ENCODE measurements at places on chromosomes 12 and 14.

DNA sequence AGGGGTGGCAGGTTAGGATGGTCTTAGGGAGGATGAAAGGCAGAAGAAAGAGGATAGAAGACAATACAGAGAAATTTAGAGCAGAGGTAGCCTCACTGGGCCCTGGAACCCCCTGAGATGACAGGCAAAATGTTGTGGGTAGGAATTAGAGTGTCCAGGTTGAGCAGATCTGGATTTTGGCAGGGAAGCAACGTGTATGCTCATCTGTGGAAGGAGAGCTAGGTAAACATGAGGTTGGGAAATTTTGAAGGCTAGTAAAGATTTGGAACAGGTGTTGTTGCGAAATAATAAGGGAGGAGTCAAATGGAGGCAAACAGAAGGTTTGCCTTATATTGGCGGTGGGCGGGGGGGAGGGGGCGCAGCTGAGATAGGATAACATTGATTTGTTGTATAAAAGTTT is 5.3 kb downstream of the HSD17B6 start:
- no peak for DNase-seq

DNA sequence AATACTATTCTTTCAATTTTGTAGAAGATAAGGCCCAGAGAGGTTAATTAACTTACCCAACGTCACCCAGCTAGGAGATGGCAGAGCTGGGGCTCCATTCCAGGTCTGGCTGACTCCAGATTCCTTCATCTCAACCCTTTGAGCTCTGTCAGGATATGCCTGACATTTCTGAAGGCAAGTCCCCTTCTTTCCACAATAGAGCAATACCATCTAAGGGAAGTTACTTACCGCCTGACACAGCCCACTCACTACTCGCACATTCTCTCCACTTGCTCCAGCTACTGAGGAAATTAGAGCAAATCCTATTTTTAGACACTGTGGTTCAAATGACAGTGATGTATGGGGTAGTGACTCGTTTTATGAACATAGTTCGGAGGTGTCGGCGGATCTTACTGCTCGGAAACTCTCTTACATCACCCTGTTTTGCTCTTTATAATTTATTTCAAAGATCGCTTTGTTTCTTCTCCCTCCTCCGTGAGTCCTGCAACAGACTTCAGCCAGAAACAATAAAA is 2.0 kb upstream of the WSCD2 start:
- DNase-seq, result no peak

GRCh38 chr12:68435816-68436215 is 103.7 kb upstream of the MDM1 start:
- no peak for DNase-seq

- no peak for DNase-seq
Observed at GRCh38 chr12:110972866-110973265, 52.5 kb upstream of the MYL2 start.

GRCh38 chr14:61203081-61203753 is 77.9 kb downstream of the TMEM30B start:
- no peak for DNase-seq

DNA sequence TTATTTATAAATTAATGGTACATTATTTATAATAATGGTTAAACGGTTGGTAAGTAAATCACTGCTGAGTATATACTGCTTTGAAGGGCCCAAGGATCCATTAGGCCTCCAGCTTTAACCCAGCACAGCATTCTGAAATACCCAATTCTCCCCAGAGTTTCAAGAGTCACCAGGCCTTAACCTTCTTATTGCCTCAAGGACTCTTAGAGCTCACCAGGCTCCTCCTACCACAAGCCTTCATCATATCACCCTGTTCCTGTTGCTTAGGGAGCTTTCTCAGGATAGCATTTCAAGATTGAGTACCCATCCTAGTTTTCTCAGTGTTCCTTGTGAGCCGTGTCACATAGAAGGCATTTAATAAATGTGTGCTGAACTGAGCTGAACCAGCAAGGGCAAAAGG is 242.5 kb downstream of the FBXL14 start:
- DNase-seq, result no peak

DNA sequence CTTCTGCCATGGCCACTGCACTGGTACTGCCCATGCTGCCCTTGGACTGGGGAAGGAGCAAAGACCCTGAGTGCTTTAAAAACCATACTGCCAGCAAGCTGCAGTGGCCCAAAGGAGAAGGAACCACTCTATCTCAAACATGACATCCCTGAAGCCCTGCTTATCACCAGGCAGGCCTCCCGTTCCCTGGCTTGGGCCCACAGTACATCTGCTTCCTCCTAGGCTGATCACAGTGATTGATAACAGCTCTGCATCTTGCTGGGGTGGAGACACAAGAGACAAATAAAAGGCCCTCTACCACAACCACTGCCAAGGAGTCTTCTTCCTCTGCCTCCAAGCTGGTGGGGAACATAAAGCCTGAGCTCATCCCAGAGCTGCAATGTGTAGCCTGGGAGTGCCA is 567.5 kb downstream of the TRHDE start:
- DNase-seq, result no peak

- no peak for DNase-seq
Observed at GRCh38 chr12:32918890-32919801, 22.6 kb upstream of the PKP2 start.

DNA sequence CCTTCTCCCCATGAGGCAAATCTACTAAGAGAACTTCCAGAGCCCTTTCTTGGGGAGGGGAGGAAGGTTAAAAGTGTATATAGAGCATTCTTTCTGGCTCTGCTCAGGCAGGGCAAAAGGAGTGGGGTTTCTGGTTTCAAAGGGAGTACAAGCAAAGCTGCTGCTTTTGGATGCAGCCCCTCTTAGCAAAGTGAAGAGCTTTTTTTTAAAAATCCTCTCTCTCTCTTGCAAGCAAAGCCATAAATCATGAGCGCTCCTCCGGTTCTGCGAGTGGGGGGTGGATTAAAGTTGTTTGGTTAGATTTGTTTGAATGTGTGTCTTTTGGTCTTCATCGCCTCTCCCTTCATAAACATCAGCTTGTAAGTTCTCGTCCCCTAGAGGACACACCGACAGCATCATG is 546.6 kb upstream of the TBX3 start:
- no peak for DNase-seq

DNA sequence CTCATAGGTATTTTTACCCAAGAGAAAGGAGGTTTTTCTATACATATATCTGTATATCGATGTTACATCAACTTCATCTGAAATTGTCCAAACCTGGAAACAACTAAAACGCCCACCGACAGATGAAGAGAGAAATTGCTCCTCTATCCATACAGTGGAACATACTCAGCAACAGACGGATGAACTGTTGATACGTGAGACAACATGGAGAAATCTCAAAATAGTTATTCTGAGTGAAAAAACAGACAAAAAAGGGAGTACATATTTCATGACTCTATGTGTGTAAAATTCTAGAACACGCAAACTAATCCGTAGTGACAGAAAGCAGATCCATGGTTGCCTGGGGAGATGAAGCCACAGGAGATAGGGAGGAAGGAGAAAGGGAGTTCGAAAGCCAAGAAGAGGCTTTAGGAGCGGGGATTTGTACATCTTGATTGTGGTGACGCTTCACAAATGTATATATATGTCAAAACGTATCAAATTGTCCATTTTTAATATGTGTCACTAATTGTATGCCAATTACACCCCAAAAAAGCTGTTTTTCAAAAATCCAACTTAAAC is 37.6 kb upstream of the C14orf180 start:
- DNase-seq, result no peak

- DNase-seq, result no peak
Observed at GRCh38 chr12:71846322-71846940, 6.9 kb downstream of the TBC1D15 start.

- no peak for DNase-seq
Observed at GRCh38 chr12:94550964-94551363, 91.3 kb upstream of the CEP83 start.

DNA sequence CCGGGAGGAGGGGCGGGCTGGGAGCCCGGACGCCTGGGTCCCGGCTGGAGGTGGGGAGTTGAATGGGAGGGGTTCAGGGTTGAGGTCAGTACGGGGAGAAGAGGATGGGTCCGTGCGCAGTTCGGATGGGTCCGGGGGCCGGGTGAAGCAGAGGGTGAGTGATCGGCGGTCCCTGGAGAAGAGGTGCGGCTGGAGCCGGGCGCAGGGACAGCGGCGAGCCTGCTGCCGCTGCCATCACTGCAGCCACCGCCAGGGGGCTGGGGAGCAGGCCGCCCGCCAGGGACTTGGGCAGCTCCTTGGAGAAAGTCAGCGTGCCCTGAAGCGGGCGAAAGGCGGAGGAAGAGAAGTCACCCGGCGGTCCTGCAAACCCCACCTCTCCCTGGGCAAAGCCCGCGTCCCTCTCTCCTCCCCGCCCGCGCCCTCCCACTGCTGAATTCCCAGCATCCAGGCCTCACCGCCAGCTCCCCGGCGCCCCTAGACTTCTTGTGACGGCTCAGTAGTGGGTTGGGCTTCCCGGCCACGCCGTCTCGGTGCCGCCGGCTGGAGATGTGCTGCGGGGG is 6.0 kb upstream of the GPR84 start:
- DNase-seq, result peak; percentile 91

DNA sequence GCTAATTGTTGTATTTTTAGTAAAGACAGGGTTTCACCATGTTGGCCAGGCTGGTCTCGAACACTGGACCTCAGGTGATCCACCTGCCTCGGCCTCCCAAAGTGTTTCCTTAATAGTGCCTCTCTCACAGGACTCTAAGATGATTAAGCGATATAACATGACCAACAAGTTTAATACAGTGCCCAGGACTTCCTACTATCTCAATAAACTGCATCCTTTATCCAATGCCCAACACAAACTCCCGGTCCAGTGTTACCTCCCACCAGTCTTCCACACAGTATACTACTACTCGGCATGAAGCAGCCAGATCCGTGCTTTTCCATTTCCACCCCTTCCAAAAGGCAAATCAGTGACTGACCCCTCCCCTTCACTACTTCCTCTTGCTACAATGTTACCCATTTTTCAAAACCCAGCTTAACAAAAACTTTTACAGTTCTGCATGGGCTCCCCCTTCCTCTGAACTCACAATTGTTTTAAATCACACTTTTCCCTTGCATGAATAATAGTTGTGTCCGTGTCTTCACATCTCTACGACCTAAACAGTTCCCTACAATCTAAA is 900 bp downstream of the NOP2 start:
- DNase-seq, result no peak

GRCh38 chr12:32196250-32197198 is 89.9 kb downstream of the BICD1 start:
- DNase-seq, result no peak

DNA sequence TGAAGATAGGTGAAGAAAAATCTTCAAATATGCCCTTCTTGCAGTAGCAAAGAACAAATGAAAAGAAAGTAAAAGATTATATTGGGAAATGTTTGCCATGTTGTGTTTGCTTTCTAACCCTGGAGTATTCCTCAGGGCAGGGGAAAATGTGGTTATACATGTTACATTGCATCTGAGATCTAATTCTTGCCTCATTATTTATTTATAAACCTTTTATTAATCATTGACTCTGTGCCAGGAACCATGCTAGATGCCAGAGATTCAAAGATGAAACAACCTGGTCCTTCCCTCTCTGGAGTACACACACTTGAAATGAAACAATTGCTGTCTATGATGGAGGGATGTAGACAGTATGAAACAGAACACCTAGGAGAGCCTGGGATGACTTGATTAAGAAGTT is 128.1 kb upstream of the HMGA2 start:
- no peak for DNase-seq

GRCh38 chr14:100828031-100828769 is 2.3 kb downstream of the MEG3 start:
- DNase-seq, result no peak

DNA sequence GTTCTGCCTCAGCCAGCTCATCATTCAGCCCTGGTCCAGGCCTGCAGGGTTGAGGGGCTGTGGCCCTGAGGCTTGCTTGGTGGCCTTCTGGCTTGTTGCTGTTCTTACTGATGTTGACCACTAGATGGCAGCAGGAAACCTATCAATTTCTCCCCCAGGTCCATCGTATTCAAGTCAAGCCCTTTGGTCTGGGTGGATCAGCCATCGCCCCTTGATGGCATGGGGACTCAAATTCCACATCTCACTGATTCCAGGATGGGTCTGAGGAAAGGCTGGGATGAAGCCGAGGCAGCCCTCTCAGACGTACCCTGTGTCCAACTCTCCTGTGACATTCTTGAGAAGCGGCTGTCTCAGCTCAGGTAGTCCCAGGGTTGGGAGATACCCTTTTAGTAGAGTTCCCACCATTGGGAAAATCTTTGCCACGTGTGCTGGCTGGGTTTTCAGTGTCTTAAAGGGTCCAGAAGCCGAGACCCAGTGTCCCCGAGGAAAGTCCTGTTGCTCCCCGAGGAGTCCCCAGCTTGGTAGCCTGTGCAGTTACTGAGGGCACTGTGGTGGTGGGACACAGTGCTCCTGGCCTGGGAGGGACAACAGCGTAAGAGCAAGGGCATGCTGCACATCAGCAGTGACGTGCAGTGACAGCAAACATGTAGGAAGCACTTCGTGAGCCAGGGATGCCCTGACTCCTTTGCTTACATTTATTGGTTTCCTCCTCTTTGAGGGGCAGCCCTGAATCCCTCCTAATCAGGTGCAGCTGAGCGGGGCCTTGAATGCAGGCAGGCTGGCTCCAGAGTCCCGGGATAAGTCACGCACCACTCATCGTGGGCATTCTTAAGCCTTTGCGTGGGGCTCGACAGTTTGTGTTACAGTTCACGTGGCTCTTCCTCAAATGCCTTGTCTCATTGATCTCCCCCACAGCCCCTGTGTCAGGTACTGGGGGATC is 58.6 kb downstream of the TSPAN9 start:
- peak; percentile 63 for DNase-seq

DNA sequence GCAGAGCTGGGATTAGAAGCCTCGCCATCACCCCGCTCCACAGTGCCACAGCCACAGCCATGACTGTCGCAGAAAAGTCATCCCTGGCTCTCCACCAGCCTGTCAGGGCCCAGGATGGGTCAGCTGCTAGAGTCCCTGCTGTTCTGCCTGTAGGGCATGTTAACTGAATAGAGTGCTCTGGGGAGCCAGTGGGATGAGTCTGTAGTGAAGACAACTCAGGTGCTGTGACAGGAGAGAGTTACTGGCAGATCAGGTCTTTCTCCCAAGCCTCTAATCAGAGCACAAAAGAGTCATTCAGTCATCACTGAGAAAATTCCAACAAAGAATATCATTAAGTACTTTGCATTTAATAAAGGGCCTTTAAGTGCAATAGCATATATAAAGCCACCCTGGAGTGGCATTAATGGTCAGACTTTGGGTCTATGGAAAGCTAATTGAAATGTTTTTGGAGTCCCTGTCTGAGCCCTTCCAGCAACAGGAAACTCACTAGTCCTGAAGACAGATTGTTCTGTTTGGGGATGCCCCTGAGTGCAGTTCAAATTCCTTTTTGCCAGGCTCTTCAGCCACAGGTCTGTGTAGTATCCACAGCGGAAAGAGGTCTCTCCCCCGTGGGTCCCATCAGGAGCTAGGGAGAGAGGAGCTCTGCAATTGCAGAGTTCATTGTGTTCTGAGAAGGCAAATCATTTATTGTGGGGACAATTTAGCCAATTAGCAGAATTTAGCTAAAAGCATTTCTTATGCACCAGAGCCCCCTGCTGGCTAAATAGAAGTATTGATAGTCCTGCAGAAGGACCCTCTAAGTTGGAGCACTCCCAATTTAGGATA is 45.2 kb upstream of the C14orf132 start:
- DNase-seq, result peak; percentile 60

GRCh38 chr14:76133103-76133502 is 18.6 kb upstream of the GPATCH2L start:
- DNase-seq, result no peak

Data from H1 (cell line).